NCI-H146 (cell line): ENCODE measurements at places on chromosomes 7 and 10.

GRCh38 chr7:25059576-25059975 lies 65.5 kb downstream of the CYCS start:
- no peak for DNase-seq

- no peak for DNase-seq
Measured at GRCh38 chr10:63286754-63287264, 153.7 kb downstream of the NRBF2 start.

- no peak for DNase-seq
Measured at GRCh38 chr10:100120550-100120949, 38.9 kb upstream of the CPN1 start.

DNA sequence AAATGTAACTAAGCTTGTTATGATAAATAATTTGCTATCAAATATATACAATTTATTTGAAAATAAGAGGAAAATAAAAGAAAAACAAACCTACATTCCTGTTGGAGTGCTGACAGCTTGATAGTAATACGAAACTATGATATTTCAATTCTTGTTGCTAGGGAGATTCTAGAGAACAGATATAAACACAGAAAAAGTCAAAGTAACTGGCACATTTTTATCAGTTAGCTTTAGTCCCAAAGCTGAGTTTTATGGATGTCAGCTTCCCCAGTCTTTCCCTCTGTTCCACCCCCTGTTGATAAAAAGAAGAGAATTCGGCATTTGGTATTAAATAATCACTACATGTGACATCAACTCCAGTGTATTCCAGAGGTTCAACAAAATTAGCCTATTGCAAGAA lies 1134.0 kb downstream of the XPNPEP1 start:
- DNase-seq, result no peak

- DNase-seq, result no peak
Measured at GRCh38 chr7:27364344-27364758, 121.7 kb downstream of the EVX1 start.

- no peak for DNase-seq
Measured at GRCh38 chr7:135445690-135446089, 64.2 kb downstream of the CNOT4 start.

DNA sequence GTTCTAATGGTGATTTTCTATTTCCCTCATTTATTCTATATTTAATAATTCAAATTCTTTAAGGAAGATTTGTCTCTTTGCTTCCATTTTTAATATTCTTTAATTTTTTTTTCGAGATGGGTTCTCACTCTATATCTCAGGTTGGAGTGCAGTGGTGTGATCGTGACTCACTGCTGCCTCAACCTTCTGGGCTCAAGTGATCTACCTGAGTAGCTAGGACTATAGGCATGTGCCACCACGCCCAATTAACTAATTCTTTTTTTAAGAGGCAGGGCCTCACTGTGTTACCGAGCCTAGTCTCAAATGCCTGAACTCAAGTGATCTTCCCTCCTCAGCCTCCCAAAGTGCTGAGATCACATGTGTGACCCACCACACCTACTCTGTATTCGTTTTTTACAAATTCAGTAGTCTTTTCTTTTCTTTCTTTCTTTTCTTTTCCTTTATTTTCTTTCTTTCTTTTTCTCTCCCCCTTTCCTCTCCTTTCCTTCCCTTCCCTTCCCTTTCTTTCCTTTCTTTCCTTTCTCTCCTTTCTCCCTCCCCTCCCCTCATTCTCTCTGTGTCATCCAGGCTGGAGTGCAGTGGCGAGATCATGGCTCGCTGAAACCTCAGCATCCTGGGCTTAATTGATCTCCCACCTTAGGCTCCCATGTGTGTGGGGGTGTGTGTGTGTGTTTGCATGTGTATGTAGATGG lies 323.1 kb downstream of the ADK start:
- DNase-seq, result no peak

DNA sequence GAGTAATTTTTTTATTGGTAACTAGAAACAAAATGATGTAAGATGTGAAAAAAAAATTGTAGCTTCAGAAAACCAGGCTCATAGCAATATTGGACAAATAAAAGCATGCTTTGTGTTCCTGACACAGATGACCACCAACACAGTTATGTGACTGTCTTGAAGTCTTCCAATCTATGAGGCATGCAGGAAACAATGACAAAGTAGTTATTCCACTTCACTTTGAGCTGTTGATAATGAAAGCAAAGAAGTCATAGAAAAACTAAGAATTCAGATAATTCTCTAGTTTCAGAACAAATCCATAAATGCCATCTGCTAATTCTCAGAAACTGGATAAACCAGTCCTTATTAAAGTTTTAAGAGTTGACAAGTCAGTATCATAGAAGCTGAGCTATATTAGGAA lies 378.4 kb upstream of the SEMA3D start:
- no peak for DNase-seq

DNA sequence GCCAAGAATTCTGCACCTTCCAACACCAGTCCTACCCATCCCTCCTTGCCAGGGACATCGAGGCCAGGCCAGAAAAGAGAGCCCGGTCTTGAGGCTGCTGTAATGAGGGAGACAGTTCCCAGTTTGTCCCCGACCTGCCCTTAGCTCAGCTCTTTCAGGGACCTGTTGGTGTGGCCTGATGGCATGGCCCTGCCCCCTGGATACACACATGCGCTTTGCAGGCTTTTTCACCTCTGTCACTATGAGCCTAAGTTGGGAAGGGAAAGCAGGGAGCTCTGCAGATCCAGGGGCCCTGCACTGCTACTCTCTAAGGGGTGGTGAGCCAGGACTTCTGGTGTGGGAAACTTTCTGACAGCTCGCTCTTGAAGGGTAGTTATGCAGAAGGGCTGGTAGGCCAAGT lies 2.1 kb downstream of the SCD start:
- no peak for DNase-seq
